HS-27A (cell line): ENCODE measurements at places on chromosomes 3 and 15.

DNA sequence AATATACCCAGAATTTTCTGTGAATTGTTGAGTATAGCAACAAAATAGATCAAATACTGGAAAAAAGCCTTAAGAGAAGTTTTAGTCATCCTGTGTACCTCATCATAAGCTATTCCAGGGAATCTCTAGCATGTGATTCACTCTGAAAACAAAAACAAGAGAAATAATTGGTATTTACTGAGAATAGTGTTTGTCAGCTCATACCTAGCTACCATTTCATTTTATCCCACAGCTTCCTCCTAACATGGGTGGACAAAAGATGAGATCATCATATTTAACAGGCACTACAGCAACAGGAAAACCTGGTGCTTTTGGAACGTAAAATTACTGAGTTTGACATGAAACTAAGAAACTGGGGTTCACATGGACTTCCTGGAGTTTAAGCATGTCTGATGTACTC lies 753.5 kb upstream of the NECTIN3 start:
- no peak for DNase-seq

DNA sequence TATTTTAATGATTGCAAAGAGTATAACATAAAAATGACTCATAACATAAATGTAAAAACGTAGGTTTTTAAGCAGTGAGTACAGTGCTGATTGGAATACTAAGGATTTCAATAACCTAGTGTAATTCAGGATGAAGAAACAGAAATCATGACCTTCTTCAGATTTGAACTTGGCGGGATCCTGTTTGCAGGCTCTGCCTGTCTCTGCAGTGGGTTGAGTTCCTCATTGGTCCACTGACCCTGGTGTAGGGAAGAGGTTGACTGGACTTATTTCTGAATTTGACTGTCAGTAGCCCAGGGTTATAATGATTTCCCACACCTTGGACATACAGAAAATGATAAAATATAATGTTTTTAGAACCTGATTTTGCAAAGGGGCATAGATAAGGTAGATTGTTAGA lies 171.7 kb downstream of the FNDC3B start:
- no peak for DNase-seq

- DNase-seq, result no peak
Observed at GRCh38 chr3:187291512-187292132, at the start of gene MASP1. Gene MASP1, minus strand, starts transcription at chr3:187291737. Its CDS starts 105 bp downstream, at chr3:187291632.

DNA sequence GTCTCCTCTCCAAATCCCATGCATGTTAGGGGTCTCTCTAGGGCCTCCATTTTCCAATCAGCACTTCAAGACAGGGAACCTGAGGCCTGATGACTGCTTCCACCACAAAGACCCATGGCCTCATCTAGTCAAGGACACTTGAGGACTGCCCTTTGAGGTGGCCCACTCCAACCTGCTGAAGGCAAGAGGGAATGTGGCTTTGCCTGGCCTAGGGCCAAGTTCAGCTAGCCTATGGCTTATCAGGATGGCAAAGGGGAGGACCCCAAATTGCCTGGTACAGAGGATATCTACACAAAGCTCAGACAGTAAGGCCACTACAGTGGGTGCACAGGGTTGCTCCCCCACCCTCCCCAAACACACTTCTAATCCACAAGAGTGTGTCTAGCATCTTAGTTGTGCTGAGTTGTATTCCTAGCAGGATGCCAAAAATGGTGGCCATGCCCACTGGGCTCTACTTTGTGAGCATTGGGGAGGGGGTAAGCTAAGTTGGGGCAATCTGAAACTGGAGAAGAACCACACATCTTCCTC lies 10.0 kb upstream of the GRAMD2A start:
- no peak for DNase-seq

DNA sequence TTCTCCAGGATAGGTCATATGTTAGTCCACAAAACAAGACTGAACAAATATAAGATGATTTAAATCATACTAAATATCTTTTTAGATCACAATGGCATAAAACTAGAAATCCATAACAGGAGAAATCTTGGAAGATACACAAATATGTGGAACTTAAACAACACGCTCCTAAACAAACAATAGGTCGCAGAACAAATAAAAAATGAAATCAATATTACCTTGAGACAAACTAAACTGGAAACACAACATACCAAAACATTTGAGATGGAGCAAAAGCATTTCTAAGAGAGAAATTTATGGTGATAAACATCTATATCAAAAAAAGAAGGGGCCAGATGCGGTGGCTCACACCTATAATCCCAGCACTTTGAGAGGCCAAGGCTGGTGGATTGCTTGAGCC lies 8.3 kb upstream of the TMCO5A start:
- DNase-seq, result no peak

DNA sequence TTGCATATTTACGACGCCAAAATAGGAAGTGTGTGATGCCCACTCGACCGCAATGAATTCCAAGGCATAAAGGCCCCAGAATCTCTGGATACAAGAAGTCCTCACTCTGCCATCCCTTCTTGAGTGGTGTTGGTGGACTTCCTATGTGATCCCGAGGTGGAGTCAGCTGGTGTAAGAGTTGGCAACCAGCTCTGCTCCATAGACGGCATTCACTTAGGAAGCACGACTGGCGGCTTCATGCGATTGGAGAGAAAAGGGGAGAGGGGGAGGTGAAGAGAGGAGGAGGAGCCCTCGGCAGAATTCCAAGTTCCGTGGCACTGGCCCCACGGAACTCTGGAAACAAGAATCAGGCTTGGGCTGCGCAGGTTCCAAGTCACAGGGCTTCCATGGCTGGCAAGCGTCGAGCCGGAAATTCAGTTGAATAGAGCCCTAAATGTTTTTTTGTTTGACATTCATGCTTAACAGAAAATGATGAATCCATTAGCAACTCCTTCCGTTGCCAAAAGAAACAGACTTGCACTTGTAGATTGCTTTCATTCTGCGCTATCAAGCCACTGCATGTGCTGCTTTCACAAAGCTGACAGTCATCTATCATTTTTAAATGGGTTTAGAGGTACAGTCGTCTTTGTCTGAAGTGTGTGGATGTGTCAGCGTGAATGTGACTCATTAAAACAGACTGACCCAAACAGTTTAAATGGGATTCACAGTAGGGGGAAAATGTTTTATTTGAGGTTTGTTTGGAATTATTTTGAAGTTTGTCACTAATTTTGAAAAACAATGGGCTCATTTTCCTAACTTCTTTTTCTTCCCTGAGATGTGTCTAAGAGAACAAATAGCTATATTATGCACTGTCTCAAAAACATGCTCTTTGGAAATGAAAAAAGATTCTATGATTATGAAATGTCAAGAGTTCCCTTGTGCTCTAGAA lies 428.3 kb upstream of the ATP11B start:
- no peak for DNase-seq

DNA sequence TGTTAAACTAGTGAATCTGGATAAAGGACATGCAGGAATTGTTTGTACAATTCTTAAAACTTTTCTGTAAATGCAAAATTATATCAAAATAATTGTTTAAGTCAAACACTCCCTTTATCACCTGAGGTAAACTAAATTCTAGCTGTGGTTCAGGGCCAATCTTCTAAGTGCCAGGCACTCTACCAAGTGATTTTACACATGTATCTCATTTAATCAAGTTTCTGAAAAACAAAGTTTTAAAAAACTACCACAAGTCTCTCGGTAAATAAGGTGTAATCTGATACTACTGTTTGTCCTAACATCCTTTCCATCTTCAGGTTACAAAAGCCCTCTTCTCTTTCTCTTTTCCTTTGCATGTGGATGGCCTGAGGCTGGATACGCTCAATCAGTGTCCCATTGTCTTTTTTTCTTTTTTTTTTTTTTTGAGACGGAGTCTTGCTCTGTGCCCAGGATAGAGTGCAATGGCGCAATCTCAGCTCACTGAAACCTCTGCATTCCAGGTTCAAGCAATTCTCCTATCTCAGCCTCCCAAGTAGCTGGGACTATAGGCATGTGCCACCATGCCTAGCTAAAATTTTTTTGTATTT lies 19.3 kb downstream of the IFT80 start:
- no peak for DNase-seq

GRCh38 chr3:22377421-22377820 lies 626.4 kb upstream of the ZNF385D start:
- DNase-seq, result peak; percentile 35

GRCh38 chr3:111936967-111937366 lies 41.9 kb upstream of the ABHD10 start:
- DNase-seq, result no peak

DNA sequence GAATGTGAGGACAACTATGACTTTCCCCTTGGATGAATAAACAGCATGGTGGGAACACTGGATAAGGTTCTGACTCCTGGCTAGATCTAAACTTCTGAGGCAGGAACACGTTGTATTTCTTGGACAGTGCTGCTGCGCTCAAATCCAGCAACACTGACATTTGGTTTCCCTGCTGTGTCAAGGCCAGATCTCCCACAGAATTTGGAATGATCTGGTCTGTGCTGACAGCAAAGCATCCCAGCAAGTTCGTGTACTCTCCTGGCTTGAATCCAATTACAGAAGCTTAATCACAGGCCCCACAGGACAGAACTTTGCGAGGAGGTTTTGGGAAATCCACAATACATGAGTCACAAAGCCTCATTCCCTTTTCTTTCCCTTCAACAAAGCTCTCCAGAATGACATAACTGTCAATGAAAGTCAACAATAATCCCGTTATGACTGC lies 92.5 kb downstream of the ADAMTS9 start:
- DNase-seq, result no peak

DNA sequence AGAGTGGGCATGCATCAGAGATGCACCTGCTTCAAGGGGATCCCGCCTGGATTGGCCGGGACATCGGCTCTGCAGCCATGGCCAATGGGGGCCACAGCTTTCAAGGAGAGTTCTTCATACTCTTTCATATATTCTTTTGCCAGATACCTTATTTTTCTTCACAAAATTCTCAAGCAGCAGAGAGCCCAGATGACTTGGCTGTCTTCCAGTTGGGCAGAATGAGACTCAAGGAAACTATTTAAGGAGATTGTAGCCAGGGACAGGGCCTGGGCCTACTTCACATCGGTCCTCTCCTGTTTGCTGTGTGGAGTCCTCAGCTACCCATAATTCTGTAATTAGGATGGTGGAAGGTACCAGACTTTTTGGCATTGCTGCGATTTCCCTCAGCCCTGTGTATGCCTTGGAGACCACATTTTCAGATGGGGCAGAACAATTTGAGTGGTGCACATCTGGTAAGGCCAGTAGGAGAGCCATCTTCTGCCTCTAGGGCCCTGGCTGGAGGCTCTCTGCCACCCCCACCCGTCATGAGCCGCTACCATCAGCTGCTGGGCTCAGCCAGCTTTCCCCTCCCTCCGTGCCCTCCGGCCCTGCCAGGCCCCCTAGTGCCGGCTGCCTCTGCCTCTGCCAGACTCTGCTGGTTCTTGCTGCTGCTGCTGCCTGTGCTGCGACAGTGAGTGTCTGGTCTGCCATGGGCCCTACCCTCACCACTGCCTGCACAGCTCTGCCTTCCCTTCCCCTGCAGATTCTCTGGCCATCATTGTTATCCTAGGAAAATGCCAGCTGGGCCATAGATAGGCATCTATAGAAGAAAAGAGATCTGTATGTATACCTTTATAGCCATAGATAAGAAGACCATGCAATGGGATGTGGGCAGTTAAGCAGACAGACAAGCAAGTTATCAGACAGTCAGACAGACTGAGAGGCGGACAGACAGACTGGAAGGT lies 6.7 kb downstream of the PLIN1 start:
- no peak for DNase-seq

GRCh38 chr3:34862456-34862855 lies 776.9 kb upstream of the ARPP21 start:
- no peak for DNase-seq

DNA sequence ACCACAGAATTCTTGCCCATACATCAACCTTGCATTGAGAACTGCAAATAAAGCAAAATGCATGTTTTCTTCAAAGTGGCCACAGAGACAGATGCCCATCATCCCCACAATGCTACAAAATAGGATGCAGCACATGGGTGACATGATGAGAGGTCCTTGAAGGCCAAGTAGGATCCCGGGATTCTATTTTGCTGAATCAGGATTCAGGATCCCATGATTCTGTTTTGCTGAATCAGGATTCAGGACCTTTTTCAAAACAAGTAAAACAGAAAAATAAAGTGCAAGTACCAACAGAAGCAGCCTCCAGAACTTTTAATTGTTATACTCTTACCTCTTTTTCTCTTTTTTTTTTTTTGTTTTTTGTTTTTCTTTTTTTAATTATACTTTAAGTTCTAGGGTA lies 242.1 kb upstream of the NR2E3 start:
- DNase-seq, result no peak

DNA sequence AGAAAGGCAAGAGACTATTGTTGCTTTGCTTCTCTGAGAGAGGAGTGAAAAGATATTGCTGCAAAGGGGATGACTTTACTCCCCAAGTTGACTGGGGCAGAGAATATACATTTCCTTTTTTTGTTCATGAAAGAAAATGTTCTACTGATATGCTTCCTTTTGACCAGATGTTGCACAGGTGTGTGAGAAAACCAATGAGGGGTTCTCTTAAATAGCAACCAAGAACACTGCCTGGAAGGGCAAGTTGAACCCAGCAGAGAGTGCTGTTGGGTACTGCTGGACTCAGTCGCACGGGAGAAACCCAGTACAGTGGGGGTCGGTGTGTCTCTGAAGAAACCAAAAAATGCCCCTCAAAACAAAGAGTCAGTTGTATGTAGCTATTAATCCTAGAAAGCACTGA lies 101.2 kb downstream of the CHST2 start:
- no peak for DNase-seq

DNA sequence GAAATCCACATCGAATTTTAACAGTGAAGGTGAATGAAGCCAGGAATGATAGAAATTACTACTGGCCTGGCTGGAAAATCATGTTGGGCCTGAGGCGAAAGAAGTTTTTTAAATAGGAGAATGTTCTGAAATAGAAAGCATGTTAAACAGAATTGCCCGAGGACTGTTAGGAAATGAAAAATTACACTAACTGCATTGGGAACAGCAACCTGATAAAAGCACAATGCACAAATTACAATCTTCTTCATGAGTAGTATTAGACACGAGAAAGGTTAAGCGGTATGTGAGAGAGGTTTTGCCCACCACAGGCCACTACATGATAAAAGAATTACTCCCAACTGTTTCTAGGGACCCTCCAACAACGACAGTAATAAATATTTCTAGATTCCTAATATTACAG lies 18.9 kb downstream of the GBE1 start:
- DNase-seq, result no peak

DNA sequence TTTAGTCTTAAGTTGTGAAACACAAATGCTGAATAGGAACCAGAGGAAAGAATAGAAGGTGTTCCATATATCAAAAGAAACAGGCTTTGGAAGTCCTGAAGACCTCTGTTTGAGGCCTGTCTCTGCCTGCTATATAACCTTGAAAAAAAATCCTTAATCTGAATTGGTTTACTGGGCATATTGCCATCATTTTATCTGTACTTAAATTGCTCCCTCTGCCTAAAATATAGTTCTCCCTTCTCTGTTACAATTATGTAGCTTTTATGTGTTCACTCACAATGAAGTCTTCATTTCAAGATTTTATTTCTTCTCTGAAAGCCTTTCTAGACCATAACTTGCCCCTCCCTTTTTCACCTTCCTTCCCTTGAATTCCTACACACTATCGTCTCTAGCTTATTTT lies 21.2 kb downstream of the ARL13B start:
- no peak for DNase-seq

DNA sequence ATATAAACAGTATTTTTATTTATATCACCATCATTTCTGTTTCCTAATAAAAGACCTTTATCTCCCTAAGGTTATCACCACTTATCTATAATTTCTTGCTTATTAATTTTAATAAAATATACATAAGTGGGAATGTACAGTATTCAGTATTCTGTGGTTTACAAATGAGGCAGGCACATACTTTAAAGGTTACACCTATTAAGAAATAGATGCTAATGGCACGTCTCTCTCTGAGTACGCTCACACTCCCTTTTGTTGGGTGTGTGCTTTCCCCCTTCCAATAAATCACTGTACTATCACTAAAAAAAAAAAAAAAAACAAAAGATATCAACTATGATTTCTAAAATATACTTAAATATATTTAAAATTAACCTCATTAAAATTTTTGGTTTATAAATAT lies 8.9 kb downstream of the OXNAD1 start:
- DNase-seq, result no peak
